Kidney epithelial cell (primary cell): ENCODE measurements at places on chromosomes 11 and 22. TPM values are rescaled to one million over a fixed set of nuclear protein-coding genes. Genes with fewer than 3 reads are reported as not detected.

GRCh38 chr11:134596404-134596803 is 184.4 kb upstream of the B3GAT1 start:
- DNase-seq, result no peak

- no peak for DNase-seq
Observed at GRCh38 chr11:111586388-111586831, 15.8 kb upstream of the SIK2 start.

DNA sequence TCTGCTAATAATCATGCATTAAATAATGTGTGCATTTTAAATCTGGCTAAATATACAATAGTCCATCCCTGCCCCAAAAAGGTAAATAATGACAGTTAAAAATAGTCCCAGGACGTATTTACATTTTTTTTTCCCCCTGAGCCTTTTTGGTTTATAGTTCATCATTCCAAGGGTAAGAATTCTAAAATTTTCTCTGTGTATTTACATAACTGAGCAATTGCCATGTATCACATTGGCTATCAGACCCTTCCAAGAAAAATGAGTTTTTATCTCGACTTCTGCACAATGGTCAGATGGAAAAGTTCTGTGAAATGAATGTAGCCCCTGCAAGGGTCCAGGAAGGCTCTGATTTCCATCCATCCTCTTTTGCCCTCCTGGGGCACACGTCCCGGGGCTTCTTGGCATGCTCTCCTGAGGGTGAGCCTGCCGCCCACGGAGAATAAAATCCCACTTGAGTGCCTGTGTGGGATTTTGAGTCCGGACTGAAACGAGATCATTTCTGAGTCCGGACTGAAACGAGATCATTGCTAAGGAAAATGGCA is 94.1 kb upstream of the ANO1 start:
- DNase-seq, result no peak

- DNase-seq, result no peak
Observed at GRCh38 chr11:134466156-134466555, 54.1 kb upstream of the B3GAT1 start.

GRCh38 chr22:26463101-26463661 is 20.4 kb downstream of the HPS4 start:
- DNase-seq, result no peak

DNA sequence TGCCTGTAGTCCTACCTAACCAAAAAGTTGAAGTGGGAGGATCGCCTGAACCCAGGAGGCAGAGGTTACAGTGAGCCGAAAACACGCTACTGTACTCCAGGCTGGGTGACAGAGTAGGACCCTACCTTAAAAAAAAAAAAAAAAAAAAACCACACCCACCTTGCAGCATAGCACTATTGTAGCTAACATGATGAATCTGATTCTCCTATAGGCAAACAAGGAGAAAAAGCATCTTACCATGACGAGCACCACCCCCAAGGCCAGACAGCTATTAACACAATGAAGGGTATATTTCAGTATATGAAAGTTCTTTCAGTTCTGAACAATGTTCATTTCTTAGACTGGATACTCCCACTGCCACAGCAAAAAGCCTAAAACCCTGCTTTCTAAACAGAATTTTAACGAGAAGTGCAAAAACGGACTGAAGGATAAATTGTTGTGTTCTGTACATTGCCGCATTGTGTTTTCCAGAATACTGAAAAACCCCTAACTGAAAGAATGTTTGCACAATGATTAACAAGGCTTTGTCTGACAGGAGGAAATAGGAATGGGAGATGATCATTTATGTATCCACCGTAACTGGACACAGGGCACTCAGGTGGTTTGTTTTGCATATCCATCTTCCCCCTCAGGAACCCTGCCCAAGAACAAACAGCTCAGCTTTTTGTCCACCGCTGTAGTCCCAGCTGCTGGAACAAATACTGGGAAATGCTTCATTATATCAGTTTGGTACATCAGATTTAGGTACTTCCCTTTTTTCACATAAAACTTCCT is 8.9 kb downstream of the PISD start:
- DNase-seq, result no peak

GRCh38 chr11:113393501-113393985 is 6.0 kb downstream of the ANKK1 start:
- no peak for DNase-seq

DNA sequence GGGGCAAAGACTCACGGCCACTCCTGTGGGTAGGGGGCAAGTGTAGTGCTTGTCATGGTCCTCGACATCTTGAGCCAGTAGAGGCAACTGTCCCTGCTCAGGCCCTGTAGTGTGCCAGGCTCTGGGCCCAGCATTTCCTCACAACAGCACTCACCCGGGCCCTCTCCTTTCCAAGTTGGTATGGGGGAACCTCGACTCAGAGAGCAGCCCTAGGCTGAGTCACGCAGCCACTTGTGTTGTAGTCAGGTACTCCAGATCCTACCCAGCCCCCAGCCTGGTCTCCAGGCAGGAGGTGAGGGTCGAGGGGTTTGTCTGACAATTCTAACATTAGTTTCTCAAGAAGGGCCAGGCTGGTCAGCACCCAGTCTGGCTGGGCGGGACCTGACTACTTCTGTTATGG is 4.1 kb downstream of the RELT start:
- DNase-seq, result no peak

- DNase-seq, result no peak
Observed at GRCh38 chr22:19848298-19849224, 6.1 kb downstream of the GNB1L start.

OR52N4 gene
- total RNA-seq, result not detected in 2 replicates

PDE3B gene
- total RNA-seq, result 3.1 TPM in 2 replicates

SHISA8 gene
- not detected in 2 replicates for total RNA-seq

LGR4 gene
- 15.9 and 16.2 TPM in 2 replicates for total RNA-seq

MYO7A gene
- total RNA-seq, result 0.17 and 0.89 TPM in 2 replicates

MGAT3 gene
- total RNA-seq, result 1.8 and 4.1 TPM in 2 replicates
